ENCODE measurements at places on chromosomes 2 and 18.

DNA sequence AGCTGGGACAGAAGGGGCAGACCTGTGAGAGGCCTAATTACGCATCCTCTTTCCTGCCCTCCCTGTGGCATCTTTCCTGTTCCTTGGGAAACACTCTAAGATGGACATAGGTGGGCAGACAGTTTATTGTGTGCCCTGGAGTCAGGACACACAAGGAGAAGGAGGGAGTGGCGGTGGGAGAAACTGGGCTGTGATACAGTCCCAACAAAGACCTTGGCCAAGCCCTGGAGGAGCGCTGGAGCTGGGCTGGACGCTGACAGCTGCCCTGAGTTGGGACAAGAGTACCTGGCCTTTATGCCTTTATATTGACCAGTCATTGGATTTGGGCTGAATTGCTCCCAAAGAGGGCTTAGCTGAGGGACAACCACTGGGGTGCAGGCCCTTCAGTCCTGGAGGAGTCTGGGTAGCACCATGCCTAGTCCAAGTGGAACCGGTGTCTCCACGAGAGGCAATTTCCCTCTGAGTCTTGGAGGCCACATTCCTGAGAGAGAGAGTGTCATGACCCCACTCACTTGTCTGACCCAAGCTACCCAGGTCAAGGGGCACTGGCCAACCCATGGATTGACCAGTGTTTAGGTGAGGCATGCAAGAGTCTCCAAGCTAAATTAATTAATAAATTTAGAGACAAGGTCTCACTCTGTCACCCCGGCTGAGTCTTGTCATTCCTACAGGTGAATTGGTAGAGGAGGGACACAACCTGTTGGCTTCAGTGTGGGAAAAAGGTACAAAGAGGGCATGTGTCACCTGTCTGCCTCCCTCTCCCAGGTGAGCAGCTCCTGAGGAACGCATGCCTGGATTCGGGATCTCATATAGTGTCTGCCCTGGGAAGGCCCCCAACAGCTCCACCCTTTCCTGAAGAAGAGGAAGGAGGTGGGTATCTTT, 107.1 kb upstream of the ST3GAL5 start:
- DNase-seq, result no peak

GRCh38 chr2:64982311-64982857, 6.8 kb upstream of the SLC1A4 start:
- DNase-seq, result no peak

GRCh38 chr18:62925031-62925688, 209.8 kb downstream of the PHLPP1 start:
- DNase-seq, result no peak

DNA sequence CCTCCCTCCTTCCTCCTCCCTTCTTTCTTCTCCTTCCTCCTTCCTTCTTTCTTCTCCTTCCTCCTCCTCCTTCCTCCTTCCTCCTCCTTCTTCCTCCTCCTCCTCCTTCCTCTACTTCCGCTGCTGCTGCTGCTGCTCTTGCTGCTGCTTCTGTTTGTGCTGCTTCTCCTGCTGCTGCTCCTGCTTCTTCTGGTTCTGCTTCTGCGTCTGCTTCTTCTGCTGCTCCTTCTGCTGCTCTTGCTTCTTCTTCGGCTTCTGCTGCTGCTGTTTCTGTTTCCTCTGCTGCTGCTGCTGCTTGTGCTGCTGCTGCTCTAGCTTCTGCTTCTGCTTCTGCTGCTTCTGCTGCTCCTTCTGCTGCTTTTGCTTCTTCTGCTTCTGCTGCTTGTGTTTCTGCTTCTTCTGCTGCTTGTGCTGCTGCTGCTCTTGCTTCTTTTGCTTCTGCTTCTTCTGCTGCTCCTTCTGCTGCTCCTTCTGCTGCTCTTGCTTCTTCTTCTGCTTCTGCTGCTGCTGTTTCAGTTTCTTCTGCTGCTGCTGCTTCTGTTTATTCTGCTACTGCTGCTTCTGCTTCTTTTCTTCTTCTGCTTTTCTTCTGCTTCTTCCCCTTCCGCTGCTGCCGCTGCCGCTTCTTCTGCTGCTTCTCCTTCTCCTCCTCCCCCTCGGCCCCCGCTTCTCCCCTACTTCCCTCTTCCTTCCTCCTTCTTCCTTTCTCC, 8.6 kb downstream of the SNRNP27 start:
- peak; percentile 39 for DNase-seq

- no peak for DNase-seq
These were observed 40.6 kb upstream of the ANXA4 start for GRCh38 chr2:69701100-69701945.

DNA sequence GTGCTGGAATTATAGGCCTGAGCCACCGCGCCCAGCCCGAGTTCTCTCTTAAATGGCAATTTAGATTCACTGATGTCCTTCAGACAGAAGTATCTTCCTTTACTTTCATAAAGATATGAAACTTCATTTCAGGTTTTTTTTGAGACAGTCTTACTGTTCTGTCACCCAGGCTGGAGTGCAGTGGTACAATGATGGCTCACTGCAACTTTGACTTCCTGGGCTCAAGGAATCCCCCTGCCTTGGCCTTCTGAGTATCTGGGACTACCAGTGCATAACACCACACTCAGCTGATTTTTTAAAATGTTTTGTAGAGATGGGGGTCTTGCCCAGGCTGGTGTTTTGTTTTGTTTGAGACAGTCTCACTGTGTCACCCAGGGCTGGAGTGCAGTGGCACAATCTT, 13.2 kb downstream of the ITGB1BP1 start:
- DNase-seq, result no peak

GRCh38 chr2:231684314-231685223, 23.8 kb upstream of the PTMA start:
- DNase-seq, result no peak

GRCh38 chr2:224416656-224417360, 14.9 kb upstream of the FAM124B start:
- no peak for DNase-seq

Data from activated naive CD4-positive, alpha-beta T cell treated with anti-CD3 and anti-CD28 coated beads, Interleukin-2, amount 10 ng/mL, durations not matched to agents 7 days and 5 days (primary cell).